ENCODE measurements at places on chromosomes 16 and 17. TPM values are rescaled to one million over a fixed set of nuclear protein-coding genes. Genes with fewer than 3 reads are reported as not detected.
A peak's percentile ranks its signal among the peaks of the same experiment; 100 is the strongest.

CCNF gene
- 1.8 TPM for total RNA-seq

STAC2 gene
- total RNA-seq: 0.07 TPM

HS3ST2 gene
- total RNA-seq: 0.22 TPM

- no peak overlapping the region for H3K4me3 ChIP-seq
- H3K27ac ChIP-seq: no peak overlapping the region
These were observed 64.3 kb downstream of the ZDHHC7 start for GRCh38 chr16:84947022-84947421.

GRCh38 chr17:2362881-2363280 is 25.6 kb downstream of the SGSM2 start:
- H3K36me3 ChIP-seq: peaks cover 46% of the 10 kb centered on the region
- H3K4me3 ChIP-seq: no peak overlapping the region
- H3K27ac ChIP-seq: no peak overlapping the region
- no peaks in the 10 kb centered on the region for H3K27me3 ChIP-seq

GRCh38 chr17:8846768-8847211 is 20.7 kb downstream of the PIK3R6 start:
- no peaks in the 10 kb centered on the region for H3K36me3 ChIP-seq
- H3K27ac ChIP-seq: no peak overlapping the region
- no peak overlapping the region for H3K4me3 ChIP-seq
- no peaks in the 10 kb centered on the region for H3K4me1 ChIP-seq
- no peak for DNase-seq
- no peaks in the 10 kb centered on the region for H3K27me3 ChIP-seq

GRCh38 chr17:5500247-5500588 is 13.9 kb downstream of the MIS12 start:
- peaks cover 5% of the 10 kb centered on the region for H3K27me3 ChIP-seq
- no peak for DNase-seq
- H3K36me3 ChIP-seq: no peaks in the 10 kb centered on the region
- H3K4me3 ChIP-seq: peak overlapping the region; percentile 66
- H3K4me1 ChIP-seq: peaks cover 10% of the 10 kb centered on the region
